ENCODE measurements at places on chromosomes 1 and 21.

GRCh38 chr1:33436557-33437285 is 5.8 kb upstream of the PHC2 start:
- DNase-seq = no peak

DNA sequence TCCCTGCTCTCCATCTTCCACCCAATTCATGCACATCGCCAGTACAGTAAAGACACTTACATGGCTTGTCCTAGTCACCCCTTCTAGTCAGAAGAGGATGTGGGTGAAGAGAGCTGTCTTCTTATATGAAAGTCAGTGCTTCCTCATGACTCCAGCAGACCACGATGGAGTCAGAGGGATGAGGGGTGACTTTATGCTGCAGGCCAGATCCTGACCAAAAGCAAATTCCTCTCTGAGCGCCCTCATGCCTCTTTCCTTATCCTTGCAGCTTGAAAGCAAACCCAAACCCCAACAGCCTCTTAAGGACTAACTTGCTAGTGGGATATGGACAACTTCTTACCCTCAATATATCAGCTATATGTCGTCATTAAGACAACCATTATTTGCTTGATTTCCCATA is 348.2 kb upstream of the DUSP10 start:
- no peak for DNase-seq

GRCh38 chr1:167911413-167911812 is 2.5 kb downstream of the ADCY10 start:
- no peak for DNase-seq

DNA sequence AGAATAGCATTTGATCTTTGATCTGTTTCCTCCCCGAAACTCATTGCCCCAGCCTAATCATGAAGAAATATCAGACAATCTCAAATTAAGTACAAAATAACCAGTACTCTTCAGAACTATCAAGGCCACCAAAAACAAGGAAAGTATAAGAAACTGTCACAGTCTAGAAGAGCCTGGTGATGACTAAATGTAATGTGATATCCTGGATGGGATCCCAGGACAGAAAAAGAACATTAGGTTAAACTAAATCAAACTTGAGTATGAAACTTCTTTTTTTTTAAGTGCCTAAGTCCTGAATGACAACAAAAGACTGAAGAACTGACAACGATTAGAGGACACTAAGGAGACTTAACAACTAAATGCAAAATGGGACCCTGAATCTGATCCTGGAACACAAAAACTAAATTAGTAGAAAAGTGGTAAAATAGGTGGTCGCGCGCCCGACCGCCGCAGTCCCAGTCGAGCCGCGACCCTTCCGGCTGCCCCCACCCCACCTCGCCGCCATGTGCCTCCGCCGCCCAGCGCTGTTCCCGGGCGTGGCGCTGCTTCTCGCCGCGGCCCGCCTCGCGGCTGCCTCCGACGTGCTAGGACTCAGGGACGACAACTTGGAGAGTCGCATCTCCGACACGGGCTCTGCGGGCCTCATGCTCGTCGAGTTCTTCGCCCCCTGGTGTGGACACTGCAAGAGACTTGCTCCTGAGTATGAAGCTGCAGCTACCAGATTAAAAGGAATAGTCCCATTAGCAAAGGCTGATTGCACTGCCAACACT is 5.5 kb upstream of the PRKAB2 start:
- DNase-seq = no peak

DNA sequence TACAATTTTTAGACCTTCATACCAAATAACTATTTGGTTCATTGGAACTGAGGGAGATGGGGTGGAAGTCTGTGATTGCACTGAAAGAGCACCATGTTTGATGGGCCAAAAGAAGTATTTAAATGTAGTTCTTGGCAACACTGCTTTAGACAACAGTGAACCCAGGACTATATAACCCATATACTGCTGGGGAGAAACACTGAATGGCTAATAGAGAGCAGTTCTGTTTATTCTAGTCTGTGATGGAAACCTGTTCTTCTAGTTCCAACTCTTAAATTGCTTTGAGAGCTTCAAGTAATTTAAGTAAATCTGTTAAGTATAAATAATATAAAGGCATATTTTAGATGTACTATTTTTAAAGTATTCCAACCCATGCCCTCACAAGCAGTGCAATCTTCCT is 96.3 kb downstream of the NIBAN1 start:
- DNase-seq = no peak

DNA sequence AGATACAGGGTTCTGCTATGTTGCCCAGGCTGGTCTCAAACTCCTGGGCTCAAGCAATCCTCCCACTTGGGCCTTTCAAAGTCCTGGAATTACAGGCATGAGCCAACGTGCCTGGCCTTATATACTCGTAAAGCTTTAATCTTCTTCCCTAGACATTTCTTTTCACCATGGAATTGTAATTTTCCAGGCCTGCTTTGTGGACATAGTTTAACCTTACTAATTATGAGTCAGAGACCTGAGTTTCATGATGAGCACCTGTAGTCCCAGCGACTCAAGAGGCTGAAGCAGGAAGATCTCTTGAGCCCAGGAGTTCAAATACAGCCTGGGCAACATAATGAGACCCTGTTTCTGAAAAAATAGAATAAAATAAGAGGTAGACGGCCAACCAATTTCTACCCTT is 12.3 kb downstream of the PATJ start:
- DNase-seq = no peak

- DNase-seq = no peak
Observed at GRCh38 chr1:228370439-228370940, 36.1 kb downstream of the TRIM11 start.

GRCh38 chr1:99580451-99580850 is 65.5 kb upstream of the PALMD start:
- no peak for DNase-seq

Data from NB4 (cell line).